GM10248 (cell line): ENCODE measurements at places on chromosomes 2 and 18.

- DNase-seq, result no peak
These were observed 16.3 kb downstream of the FOSL2 start for GRCh38 chr2:28408764-28409599.

DNA sequence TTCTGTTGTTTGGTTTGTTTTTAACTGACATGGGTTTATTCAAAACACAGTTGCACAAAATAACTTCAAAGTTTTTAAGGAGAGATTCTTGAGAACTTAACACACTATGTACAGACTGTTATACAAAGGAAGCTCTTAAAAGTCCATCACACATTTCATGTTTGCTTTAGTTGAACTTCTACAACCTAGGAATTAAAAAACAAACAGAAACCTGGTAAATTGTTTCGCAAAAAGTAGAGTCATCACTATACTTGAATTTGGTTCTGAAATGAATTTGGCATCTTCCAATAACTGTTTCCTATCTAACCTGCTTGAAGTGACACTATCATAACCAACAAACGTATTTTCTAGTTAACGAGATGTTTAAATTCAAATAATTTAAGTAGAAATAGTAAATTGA is 21.8 kb downstream of the TRIP12 start:
- DNase-seq, result no peak

DNA sequence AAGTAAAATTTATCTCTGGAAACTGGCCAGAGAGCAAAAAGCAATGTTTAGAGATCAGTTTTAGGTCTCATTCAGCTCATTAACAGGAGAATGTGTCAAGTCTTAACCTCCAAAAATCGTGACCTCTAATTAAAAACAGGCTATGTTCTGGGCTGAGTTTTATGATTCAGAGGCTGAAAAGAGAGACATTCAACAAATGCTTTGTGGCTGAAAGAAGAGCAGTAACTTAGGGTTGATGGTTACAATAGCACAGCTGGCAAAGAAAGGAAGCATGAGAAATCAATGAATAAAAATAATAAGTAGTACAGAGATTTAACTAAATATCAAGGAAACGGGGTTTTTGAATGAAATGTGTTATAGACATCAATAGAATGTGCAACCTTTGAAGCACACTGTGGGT is 13.1 kb downstream of the TGIF1 start:
- DNase-seq, result no peak

GRCh38 chr18:31659576-31660177 is 24.7 kb downstream of the B4GALT6 start:
- DNase-seq, result no peak

GRCh38 chr18:56511996-56512395 is 126.4 kb downstream of the TXNL1 start:
- peak; percentile 13 for DNase-seq

- DNase-seq, result no peak
These were observed 31.8 kb upstream of the IMP4 start for GRCh38 chr2:130310881-130311280.

DNA sequence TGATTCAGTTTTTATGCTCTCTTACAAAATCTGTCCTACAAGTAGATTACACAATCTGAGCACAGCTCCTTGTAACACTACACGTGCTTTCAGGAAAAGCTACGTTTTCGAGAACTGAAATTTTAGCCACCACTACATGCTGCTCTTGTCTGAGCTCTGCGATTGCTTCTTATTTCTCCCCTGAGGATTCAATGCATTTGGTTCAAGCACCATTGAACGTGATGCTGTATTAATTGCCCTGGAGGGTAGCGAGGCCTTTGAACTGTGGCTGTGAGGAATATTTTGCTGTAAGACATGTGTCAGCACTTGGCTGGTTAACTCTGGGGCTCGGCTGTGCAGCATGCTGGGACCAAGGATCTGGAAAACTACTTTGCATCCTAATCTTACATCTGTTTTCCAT is 405.8 kb downstream of the EPHA4 start:
- DNase-seq, result no peak

- DNase-seq, result no peak
These were observed 130.6 kb downstream of the ATP9B start for GRCh38 chr18:79199691-79200374.

DNA sequence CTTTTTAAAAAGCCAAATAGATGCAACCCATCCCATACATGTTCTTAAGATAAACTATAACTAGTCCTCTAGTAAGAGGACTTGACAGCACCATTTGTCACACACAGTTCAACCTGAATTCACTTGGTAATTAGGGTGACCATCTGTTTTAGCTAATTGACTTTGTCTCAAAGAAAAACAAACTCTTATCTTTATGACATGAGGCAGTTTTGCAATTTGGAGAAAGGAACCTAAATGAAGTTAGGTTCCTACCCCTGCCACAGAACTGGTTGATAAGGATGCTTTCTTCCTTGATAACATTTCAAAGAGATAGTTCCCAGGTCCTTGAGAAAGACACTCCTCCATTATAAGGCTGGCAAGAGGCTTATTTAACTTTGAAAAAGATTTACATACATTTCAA is 57.4 kb upstream of the LRRTM1 start:
- no peak for DNase-seq

- no peak for DNase-seq
These were observed 362.6 kb upstream of the SMIM21 start for GRCh38 chr18:75790111-75790510.

DNA sequence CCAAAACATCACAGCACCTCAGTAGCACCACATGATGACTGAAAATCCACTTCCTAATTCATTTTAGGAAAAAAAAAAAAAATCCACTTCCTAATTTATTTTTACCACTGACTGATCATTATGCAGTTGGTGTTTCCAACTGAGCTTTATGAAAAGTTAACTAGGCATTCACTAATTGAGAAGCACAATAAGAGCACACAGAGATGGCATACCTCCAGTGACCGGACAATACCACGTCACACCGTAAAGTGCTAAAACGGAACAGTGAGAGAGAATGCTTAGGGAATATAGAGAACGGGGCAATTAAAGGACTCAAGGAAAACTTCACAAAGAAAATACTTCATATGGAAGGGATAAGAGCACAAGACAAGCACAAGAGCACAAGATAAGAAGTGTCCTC is 212.5 kb downstream of the NBAS start:
- DNase-seq, result no peak

GRCh38 chr18:78980279-78980771 is 707 bp downstream of the SALL3 start:
- no peak for DNase-seq

DNA sequence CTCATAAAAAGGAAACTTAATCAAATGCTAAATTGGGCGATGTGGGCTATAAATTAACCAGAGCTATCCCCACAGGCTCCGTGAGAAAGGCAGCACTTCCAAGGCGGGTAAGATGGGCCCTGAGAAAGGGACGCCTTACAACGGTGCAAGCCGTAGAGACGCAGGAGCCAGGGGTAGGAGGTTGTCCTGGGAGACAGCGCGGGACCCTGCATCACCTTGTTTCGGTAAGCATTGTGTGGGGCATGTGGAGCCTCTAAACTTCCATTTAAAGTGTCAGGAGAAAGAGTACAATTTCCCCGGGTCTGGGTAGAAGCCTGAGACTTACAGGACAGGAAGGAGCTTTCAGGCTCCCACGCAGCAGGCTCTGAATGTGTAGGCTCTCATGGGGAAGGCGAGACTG is 1.2 kb upstream of the PER2 start:
- no peak for DNase-seq

GRCh38 chr2:64470071-64470470 is 16.1 kb downstream of the LGALSL start:
- no peak for DNase-seq

GRCh38 chr18:12990641-12990966 is 558 bp upstream of the CEP192 start:
- no peak for DNase-seq

GRCh38 chr2:231780123-231780908 is 766 bp downstream of the PDE6D start:
- DNase-seq, result peak; percentile 20

DNA sequence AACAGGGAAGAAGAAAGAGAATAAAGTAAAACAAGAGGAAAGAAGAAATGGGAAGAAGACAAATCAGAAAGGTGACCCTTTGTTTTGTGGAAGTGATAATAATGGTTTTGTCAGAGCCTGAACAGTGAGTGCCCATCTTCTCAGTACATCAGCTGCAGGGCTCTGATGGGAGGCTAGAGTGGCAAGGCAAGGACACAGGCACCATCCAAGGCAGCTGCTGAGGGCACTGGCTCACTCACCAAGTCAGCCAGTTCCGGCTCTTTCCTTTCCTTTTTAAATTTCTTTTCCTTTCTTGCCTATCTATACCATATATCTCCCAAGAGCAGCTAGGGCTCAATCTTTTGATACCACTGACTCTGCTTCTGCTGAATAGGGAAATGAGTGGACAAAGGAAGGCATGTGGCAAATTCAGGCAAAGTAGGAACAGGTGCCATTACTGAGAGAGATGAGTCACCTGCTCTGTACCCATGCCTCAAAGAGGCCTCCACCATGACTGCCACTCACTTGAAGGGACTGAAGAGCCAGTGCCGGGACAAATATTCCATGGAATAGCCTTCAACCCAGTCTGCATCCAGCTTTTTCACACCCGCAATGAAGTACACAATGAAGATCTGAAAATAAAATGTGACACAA is 6.2 kb downstream of the GGCX start:
- DNase-seq, result no peak

DNA sequence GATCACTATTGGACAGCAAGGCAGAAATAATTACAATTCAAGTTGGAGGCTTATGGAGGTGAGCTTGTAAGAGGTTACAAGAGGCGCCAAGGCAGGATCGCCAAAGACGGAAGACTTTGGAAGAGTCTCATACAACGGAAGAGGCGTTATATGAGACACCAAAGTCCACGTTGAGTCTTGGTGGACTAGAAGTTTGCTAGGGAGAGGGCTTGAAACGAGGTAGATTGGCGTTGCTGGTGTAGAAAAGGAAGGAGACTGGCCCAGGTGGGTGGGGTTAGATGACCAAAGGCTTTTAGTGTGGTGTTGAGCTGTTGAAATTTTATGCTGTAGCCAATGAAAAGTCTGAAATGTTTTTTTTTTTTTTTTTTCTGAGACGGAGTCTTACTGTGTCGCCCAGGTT is 1.4 kb downstream of the MSH2 start:
- no peak for DNase-seq

- peak; percentile 15 for DNase-seq
These were observed 157.8 kb downstream of the CYRIA start for GRCh38 chr2:16507655-16508489.

GRCh38 chr2:36854241-36854640 is 112.1 kb downstream of the STRN start:
- no peak for DNase-seq

DNA sequence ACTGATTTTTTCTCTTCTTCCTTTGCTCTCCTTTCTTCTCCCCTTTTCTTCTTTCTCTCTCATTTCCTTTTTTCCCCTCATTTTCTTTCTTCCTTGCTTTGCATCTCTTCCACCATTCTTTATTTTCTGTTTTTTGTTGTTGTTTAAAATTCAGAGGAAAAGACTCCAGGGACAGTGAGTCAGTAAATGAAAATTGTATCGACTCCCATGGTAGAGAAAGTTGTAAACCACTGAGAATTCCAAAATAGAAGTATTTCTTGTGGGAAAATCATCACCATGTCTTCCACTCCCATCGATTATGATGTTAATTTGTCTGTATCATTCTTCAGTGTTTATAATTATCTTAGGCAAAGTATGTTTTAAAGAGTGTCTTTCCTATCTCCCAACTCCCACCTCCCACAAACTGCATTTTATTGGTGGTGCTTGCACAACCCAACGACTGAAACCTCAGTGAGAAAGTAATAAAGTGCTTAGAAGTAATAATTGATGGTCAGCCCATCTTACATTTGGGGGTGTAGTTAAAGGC is 134.3 kb downstream of the IRS1 start:
- DNase-seq, result no peak

GRCh38 chr18:45063246-45064038 is 382.8 kb downstream of the SETBP1 start:
- DNase-seq, result no peak

DNA sequence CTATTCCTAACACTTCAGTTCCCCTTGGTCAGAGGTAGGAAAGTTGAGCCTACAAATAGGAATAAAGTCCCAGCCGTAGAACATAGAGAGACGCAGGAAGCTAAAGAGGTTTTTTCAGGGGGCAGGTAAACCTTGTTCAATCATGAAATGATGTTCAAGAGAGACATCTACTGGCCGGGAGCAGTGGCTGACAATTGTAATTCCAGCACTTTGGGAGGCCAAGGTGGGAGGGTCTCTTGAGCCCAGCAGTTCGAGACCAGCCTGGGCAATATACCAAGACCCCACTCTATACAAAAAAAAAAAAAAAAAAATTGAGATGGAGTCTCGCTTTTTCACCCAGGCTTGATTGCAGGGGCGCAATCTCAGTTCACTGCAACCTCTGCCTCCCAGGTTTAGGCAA is 66.7 kb upstream of the DNAJC10 start:
- DNase-seq, result peak; percentile 35

DNA sequence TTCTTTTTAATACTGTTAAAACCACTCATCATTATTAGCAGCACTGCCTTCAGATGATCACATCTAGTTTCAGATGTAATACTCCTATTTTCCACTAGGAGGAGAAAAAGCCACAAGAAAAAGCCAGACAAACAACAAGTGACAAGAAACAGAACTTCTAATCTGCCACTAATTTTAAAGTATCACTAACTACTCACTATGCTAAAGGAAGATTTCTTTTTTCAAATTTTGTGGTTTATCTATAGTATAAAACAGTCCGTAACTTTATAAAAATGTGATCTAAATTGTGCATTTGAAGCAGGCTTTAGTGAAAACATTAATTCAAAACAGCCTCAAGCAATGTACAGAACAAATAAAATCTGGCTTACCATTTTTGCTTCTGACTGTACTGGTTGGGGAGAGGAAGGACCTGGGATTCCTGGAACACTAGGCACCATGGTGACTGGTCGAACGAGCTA is 56.8 kb downstream of the ATF2 start:
- peak; percentile 34 for DNase-seq

- no peak for DNase-seq
These were observed 99.5 kb upstream of the EPAS1 start for GRCh38 chr2:46197672-46198071.

DNA sequence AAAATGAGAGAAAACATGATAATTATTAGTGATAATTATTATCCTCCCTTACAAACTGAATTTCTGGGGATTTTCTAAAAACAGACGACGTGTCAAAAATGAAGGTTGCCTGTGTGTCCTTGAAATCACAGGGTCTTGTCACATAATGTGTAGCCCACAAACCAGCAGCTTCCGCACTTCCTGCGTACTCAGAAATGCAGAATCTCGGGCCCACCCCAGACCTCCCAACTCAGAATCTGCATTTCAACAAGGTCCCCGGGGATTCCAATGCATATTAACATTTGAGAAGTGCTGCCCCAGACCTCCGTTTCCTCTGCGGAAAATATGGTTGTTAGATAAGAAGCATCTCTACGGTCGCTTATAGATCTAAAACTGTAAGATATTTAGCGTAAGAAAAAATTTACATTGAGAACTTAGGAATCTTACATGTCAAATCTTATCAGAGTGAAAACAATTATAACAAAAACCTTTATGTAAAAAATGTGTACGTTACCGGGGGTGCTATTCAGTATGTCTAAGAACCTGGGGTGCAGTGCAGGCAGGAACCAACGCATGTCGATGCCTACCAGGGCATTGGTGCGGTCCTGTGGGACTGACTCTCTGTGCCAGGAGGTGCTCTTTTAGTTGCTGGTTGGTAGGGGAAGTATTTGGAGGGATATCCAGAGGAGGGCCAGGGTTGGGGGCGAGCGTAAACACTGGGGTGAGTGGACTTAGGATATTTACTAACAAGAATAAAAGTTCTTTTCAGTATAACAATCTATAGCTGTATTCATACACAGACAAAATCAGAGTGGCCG is 15.2 kb downstream of the CDKL4 start:
- DNase-seq, result no peak
